ENCODE measurements at places on chromosomes 12 and 14.

DNA sequence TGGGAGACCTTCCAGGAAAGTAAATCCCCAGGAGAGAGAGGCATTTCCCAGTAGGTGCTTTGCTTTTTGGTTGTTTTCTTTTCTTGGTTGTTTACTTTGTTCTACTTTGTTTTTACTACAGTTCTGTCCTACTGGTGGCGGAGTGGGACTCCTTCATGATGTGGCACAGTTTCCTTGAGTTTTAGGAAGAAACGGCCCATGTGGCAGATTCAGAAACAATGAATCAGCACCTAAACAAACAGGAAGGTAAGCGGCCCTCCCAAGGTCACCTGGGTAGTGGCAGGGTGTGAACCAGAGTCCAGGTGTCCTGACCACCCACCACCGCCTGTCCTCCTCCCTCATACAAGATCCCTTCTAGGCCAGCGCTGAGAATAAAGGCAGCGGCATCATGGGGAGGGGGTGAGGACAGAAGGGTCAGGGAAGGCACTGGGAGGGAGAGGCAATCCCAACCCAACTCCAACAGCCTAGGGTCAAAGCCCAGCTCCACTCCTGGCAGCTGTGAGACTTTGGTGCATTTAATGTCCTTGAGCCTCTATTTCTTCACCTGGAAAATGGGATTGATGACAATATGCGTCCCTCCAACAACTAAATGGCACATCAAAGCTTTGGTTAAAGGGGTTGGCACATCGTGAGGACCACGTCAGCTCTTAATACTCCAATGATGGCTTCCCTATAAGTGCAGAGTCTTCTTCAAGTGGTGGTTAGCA, 111.5 kb upstream of the BCL2L14 start:
- no peak for DNase-seq

DNA sequence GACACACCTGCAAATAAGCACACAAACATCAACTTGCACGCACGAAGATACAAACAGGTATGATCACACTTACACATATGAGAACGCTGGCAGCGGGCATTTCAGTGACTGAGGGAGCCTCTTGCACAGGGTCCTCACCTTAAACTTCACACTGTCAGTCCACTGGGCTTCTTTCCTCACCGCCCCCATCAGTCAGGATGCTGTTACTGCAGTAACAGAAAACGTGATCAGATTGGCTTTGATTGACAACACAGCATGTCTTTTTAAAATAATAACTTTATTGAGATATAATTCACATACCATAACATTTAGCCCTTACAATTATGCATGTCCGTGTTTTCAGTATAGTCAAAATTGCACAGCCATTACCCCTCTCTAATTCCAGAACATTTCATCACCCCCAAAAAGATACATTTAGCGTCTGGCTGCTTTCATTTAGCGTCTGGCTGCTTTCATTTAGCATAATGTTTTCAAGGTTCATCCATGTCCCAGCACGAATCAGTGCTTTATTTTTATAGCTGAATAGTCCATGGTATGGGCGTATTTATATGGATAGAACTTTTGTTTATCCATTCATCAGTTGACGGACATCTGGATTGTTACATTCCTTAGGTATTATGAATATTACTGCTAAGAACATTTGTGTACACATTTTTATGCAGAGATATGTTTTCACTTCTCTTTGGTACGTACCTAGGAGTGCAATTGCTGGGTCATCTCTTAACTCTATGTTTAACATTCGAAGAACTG, 8.4 kb downstream of the CCDC197 start:
- DNase-seq = no peak

DNA sequence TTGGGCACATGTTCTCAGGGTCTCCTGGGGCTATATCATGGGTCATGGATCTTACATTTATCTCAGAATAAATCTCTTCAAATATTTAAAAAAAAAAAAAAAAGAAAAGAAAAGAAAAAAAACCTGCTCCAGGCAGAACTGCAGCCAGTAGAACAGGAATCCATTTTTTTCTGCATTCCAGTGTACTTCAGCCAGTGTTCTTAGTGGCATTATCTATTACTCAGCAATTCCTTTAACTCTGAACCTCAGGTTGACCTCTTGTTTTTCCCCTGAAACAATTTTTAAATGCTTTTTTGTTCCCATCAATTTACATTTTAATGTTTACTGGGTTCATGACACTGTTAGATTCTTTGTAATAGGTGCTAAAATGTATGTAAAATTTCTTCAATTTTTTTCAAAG, 66.7 kb upstream of the STXBP6 start:
- no peak for DNase-seq

DNA sequence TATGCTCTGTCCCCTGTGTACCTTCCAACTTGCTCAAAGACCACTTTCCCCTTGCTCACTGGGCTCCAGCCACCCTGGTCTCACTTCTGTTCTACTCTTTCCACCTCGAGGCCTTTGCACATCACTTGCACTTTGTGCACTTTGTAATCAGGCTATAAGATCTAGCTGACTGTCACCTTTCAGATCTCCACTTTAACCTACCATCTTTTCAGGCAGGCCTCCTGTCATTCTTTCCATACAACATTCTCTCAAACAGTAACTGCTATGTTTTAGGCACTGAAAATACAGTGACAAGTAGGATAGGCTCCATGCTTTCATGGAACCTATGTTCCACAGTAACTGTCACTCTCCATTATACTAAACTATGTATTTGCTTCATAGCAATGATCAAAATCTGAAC, 14.0 kb downstream of the CPM start:
- no peak for DNase-seq

- no peak for DNase-seq
These were observed 618 bp upstream of the PGAM5 start for GRCh38 chr12:132710043-132710404.

GRCh38 chr12:121926874-121927706, 8.7 kb downstream of the CFAP251 start:
- DNase-seq = no peak

DNA sequence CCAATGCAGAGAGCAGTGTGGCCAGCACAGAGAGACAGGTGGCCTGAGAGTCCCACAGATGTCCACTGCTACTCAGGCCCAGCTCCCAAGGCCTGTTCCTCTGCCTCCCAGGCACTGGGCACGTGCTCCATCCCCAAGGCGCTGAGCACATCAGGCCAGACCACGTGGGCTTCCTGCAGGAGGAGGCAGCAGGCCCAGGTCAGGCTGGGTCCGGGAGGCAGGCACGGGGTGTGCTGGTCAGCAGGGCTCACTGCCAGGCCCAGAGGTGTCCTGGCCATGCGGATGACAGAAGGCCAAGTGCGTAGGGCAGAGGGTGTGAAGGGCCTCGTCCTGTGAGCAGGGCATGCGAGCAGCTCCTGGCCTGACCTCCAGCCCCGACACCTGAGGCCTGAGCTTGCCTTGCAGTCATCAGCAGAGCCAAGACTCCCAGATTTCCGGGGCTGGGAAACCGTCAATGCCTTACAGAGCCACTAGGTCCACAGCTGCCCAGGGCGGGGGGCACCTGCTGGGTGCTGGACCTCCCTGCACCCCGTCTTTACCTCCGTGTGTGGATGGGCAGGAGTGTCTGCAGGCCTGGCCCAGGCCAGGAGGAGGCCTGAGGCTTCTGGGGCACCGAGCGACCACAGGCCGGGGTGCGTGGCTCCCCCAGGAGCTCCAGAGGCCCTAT, 14.9 kb downstream of the TRMT61A start:
- no peak for DNase-seq

DNA sequence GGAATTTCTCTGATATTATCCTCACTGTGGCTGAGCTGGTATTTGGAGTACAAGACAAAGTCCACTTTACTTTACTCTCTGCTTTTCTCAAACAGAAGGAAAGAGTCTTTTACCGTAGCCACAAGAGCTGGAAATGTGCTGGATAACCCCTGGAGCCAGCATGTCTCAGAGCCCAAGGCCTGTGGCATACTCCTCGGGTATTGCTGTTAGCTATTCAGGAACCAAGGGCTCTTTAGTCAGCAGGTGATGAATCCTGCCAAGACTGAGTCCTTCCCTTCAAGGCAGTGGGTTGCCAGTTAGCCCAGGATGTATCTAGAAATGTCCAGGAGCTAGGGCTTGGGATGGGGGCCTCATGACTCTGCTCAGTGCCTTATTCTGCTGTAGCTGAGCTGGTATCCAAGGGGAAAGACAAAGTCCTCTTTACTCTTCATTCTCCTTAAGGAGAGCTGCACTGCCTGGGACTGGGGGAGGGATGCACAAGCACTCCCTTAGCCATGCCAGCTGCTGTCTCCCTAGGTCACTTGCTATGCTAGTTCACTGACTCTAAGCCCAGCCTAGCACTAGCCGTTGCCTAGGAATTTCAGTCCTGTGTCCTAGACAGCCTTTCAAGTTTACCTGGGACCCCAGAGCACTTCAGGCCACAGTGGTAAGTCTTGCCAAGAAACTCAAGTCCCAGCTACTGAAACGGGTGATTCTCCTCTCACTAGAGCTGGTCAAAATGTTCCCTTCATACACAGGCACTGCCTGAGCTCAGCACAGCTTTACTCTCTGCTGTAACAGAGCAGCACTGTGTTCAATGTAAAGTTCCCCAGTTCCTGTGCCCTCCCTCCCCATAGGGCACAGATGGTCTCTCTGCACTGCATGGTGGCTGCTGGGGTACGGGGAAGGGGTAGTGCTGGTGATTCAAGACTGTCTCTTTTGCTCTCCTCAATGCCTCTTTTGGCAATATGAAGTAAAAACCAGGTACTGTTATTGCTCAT, 136.4 kb downstream of the SLC35F4 start:
- no peak for DNase-seq

GRCh38 chr12:102423462-102423861, 56.9 kb downstream of the IGF1 start:
- no peak for DNase-seq

GRCh38 chr12:28349196-28349595, 158.9 kb downstream of the CCDC91 start:
- DNase-seq = no peak

DNA sequence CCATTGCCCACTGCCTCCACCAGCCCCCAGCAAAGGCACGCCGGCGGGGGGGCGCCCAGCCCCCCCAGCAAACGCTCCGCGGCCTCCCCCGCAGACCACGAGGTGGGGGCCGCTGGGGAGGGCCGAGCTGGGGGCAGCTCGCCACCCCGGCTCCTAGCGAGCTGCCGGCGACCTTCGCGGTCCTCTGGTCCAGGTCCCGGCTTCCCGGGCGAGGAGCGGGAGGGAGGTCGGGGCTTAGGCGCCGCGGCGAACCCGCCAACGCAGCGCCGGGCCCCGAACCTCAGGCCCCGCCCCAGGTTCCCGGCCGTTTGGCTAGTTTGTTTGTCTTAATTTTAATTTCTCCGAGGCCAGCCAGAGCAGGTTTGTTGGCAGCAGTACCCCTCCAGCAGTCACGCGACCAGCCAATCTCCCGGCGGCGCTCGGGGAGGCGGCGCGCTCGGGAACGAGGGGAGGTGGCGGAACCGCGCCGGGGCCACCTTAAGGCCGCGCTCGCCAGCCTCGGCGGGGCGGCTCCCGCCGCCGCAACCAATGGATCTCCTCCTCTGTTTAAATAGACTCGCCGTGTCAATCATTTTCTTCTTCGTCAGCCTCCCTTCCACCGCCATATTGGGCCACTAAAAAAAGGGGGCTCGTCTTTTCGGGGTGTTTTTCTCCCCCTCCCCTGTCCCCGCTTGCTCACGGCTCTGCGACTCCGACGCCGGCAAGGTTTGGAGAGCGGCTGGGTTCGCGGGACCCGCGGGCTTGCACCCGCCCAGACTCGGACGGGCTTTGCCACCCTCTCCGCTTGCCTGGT, at the start of gene CDKN1B:
Gene CDKN1B, plus strand, starts transcription at position 576 of the 793 bp plus-strand sequence. CDS start 472 bp downstream, outside the sequence.
- DNase-seq = peak; percentile 95

- no peak for DNase-seq
These were observed 35.8 kb downstream of the CAPS2 start for GRCh38 chr12:75294336-75294735.

DNA sequence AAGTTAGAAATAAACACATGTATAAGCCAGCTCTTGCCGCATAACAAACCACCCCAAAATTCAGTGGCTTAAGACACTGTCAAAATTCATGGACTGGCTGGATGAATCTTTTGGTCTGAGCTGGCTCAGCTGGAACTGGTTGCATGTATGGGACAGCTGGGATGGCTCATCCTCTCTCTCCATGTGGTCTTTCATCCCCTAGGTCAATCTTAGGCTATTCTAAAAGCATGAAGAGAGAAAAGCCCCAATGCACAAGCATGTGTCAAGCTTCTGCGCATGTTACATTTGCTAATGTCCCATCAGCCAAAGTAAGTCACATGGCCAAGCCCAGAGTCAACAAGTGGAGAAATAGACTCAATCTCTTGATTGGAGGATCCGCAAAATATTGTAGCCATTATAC, 71.0 kb downstream of the DRAM1 start:
- DNase-seq = no peak

- DNase-seq = no peak
These were observed 2.4 kb downstream of the LRIG3 start for GRCh38 chr12:58917699-58918468.

GRCh38 chr14:98466807-98467206, 805.2 kb downstream of the BCL11B start:
- no peak for DNase-seq

DNA sequence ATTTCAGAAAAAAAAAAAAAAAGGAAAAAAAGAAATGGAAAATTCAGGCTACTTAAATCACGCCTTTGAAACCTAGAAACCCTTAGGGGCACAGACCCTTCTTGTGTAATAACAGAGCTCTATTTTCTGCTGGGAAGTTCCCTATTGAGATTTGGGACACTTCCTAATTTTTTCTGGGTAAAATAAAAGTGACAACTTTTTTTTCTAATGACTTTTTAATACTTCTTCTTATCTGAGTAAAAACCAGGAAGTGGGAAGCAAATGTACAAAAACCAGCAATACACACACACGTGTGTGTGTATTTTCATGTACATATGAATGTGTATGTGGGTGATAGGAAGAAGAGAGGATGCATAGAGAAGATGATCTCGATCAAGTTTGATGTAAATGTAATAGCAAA, 35.8 kb downstream of the ETV6 start:
- DNase-seq = no peak

- no peak for DNase-seq
These were observed 249.8 kb downstream of the VRK1 start for GRCh38 chr14:97046967-97047366.

- DNase-seq = peak; percentile 2
These were observed 45.9 kb downstream of the PPP1R13B start for GRCh38 chr14:103801459-103801858.
